HTR-8/SVneo (cell line): ENCODE measurements at places on chromosomes 2 and 18.

- no peak for DNase-seq
Measured at GRCh38 chr2:16318051-16318450, 347.6 kb downstream of the CYRIA start.

- DNase-seq: no peak
Measured at GRCh38 chr2:195912079-195912478, 156.6 kb downstream of the DNAH7 start.

GRCh38 chr18:33745871-33746545 is 168.0 kb downstream of the ASXL3 start:
- DNase-seq: no peak

DNA sequence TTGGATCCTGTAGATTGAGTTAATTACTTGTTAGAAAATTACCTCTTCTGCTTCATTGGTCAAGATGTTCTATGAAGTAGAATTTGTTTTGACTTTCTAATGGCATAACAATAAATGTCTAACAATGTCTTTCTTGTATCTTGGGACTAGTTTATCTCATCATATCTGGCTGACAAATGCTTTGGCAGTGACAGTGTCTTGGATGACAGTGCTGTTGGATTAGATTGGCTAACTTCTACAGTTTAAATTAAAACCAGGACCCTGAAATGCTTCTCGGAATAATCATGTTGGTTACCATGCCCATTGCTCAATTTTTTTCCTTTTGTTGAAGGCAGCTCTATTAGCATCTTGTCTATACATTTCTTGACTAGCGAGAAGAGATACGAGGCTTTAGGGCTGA is 176.9 kb downstream of the PARD3B start:
- no peak for DNase-seq

DNA sequence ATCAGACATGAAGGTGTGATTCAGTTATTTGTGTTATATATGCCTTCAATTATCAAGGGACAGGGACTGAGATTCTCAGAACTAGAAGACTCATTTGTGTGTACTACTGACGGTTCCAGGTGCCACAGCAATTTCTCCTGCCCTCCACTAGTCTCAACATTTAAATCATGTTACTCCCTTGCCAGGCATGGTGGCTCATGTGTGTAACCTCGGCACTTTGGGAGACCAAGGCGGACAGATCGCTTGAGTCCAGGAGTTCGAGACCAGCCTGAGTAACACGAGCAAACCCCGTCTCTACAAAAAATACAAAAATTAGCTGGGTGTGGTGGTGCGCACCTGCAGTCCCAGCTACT is 1.1 kb downstream of the CNDP2 start:
- no peak for DNase-seq

- DNase-seq: no peak
Measured at GRCh38 chr2:64770137-64770780, 116.5 kb upstream of the SERTAD2 start.

DNA sequence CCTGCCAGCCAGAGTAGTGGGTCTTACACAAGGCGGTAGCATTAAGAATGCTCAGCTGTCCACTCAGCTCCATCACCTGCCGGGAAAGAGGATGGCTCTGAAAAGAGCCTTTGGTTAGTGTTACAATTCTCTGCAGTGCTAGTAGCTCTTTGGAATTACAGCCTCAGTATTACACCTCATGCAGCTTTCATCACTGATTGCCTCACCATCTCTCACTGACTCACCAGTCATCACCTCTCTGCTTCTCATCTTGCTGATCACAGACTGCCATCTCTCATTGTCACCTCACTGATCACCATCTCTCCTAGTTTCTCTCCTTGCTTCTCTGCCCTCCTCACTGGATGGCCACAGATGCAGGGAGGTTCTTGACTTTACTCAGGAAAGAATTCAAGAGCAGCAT is 573.5 kb upstream of the SETBP1 start:
- DNase-seq: no peak

- DNase-seq: no peak
Measured at GRCh38 chr2:189517847-189518535, 62.6 kb downstream of the SLC40A1 start.

- no peak for DNase-seq
Measured at GRCh38 chr2:10271509-10271908, 31.2 kb upstream of the HPCAL1 start.

GRCh38 chr2:88698498-88699233 is 7.2 kb downstream of the RPIA start:
- no peak for DNase-seq

DNA sequence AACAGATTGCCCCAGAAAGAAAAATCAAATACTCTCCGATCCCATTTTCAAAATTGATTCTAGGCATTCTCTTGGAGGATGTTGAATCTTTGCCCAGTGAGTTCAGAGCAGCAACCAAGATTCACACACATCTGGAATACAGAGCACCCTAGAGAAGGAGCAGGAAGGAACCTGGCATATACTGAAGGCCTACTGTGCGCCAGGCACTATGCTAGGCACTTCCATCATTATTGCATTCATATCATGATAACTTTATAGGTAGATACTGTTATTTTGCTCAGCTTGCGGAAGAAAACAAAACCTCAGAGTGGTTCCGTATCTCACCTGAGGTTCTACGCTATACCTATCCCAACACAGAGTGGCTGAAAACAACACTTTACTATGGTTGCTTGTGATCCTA is 160.3 kb upstream of the SERTAD2 start:
- DNase-seq: no peak

DNA sequence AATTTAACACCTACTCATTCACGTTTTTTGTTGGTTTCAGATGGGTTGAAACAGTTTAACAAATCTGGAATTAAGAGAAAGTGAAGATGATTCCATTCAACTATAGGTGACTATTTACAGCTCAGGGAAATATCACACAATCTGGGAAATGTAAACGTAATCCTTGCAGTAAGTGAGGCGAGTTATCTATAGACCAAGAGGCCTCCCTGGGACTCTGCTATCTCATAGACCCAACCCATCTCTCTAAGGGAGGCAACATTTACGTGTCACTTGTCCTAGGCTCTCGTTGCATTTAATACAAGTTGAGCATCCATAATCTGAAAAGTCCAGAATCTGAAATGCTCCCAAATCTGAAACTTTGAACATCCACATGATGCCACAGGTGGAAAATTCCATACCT is 2.0 kb upstream of the MOB4 start:
- no peak for DNase-seq

- DNase-seq: no peak
Measured at GRCh38 chr2:74233648-74234047, 35.2 kb downstream of the MTHFD2 start.

DNA sequence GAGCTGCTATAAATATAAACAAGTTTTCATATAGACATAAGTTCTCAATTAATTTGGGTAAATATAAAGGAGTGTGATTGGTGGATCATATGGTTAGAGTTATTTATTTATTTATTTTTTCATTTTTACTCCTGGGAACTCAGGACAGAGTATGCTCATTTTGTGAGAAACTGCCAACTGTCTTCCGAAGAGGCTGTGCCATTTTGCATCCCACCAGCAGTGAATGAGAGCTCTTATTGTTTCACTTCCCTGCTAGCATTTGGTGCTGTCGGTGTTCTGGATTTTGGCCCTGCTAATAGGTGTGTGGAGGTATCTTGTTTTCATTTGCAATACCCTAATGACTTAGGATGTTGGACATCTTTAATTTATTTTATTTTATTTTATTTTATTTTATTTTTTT is 50.4 kb upstream of the XPO1 start:
- DNase-seq: no peak

DNA sequence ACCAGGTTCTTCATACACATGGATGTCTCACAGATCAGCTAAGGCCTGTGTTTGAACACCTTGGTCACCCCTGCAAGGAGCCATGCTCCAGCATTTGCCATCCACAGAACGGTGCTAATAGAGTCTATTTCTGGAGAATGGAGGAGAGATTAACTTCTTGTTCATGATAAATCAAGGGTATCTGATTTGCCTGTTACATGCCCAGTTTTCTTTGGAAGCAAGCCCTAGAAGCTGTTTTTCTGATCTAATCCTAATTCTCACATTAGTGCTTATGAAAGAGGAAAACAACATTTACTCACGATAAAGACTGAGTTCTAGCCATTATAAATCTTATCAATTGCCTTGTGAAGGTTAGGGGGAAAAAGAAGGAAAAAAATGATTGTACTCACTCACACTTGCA is 119.6 kb upstream of the DTNA start:
- DNase-seq: no peak

DNA sequence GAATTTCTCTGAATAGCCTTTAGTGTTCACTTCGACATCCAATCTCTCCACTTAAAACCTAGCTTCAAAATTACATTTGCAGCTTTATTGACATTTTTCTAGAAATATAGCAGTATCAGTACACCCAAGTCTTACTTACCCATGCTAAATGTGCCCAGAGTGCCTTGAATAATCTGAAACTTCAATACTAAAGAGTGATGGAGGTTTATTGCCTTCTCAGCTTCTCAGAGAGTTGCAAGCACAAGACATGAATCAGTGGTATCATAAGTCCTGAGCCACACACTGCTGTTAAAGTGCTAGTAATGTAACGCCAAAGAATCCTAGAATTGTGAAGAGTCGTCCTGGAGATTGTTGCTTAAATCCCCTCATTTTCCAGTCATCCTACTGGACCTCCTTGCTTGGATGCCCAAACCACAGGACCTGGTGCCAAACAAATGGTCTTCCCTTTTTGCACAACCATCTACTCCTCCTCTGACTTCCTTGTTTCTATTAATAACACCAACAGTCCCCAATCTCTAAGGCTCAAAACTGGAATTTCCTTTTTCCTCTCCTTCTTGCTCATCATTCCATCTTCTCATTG is 83.2 kb upstream of the SPATS2L start:
- DNase-seq: no peak

DNA sequence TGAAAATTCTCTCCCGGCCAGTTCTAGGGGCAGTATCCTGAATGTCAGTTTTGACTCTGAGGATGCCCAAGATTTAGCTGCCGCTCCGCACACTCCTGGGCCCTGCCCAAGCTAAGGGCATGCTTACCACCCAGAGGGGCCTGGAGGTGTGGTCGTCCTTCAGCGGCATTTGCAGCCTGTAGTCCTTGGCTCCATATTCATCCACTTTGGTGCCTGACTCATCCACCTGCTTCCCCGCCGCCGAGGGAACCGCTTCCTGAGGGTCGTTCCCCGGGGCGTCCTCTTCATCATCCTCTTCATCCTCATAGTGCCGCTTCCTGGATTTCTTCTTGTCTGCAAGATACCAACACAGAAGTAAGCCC is 577 bp downstream of the ERCC3 start:
- peak; percentile 21 for DNase-seq

GRCh38 chr2:236221798-236222197 is 42.4 kb downstream of the ASB18 start:
- no peak for DNase-seq

DNA sequence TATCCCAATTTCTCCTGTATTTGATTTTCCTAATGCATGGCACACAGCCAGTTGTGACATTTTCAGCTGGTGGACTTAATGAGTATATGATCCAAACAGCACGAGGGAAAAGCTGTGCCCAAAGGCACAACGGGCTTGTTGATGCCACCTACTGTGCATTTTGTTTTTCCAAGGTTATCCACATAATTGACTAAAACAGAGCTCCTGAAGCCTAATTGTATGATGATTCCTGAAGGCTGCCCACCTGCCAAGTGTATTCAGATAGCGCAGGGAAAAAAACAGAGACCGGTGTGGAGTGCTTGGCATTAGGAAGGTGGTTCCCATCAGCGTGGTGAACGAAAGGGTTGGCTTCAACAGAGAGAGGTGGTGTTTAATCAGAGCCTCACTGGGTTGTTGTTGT is 14.9 kb downstream of the RBMS1 start:
- DNase-seq: no peak

DNA sequence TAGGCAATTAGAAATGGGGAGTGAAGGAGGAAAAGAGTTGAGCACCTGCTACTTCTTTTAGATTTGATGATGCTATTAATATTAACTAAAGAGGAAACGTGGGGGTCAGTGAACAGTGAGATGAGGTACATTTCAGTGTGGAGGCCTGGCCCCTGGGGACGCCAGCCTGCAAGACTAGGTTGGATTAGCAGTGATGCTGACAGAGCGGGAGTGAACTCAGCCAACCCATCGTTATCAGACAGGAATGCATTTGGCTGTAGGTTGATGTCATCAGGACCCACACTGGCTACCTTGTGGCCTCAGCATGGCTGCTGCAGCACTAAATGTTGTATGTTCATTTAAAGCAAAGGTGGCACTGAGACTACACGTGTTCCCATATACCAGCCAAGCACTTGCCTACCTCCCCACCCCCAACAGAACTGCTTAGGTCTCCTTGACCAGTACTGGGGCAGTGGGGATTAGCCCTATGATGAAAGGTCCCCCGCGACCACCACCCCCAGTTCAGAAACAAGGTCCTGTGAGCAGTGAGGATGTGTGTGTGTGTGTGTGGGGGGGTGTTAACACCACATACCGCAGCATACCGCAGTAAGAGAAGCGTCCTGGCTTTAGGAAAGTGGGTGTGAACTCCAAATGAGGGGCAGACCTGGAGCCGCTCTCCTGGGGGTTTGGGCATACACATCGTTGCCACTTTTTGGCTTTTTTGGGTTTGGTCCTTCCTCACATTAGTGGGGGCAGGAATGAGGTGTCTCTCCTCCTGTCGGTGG is 26.0 kb downstream of the DGKD start:
- DNase-seq: no peak

- DNase-seq: peak; percentile 51
Measured at GRCh38 chr2:216516730-216517350, 18.2 kb downstream of the RPL37A start.

GRCh38 chr2:211457325-211457724 is 900.9 kb downstream of the CPS1 start:
- DNase-seq: no peak

- DNase-seq: no peak
Measured at GRCh38 chr18:10985689-10986088, 163.7 kb downstream of the PIEZO2 start.

- no peak for DNase-seq
Measured at GRCh38 chr2:77018219-77018618, 504.0 kb downstream of the LRRTM4 start.

DNA sequence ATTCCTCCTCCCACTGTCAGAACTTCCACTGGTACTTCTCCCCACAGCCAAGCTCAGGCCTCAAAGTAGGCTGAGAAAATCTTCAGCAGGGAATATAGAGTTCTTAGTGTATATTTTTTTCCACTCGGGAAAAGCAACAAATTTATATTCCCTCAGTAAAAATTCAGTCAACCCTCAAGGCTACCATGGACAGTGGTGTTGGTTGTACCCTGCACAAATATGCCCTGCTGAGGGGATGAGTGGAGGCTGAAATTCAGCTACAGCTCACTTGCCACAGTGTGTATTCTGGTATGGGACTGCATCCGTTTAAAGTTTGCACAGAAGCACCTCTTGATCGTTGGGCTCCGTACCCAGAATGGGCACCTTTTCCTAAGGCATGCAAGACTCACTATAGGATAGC is 90.8 kb upstream of the LGALSL start:
- no peak for DNase-seq

GRCh38 chr2:50651676-50652075 is 380.3 kb downstream of the NRXN1 start:
- no peak for DNase-seq

DNA sequence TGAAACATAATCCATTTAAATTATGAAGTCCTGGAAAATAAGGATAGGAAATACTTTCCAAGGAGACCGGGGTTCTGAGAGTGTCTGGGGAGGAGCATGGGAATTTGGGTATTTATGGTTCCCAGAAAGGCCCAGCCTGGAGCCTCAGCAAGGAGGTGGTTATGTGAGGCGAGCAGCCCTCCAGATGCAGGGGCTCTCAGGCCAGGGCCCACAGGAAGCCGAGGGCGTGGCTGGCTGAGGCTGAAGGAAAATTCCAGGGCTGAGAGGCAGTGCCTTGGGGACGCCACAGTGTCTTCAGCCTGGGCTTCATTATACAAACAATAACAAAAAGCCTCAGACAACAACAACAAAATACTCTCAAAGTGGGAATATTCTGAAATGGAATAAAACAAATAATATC is 86.9 kb upstream of the SERPINE2 start:
- no peak for DNase-seq
